ENCODE measurements at places on chromosomes 2 and 18.

DNA sequence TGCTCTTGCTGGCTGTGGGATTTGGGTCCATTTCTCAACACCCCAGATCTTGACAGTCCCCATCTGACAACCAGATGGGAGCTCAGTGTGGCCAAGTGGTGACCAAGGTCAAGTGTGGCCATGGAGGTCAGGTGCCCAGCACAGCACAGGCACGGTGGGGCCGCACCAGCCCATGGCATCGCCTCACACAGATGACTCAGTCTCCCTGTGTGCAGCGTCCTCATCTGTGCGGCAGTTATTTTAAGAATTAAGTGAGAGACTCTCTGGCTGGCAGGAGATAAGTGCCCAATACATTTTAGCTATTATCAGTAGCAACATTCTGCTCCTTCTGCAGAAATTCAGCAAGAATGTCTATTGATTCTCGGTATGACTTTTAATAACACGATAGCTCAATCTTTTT lies 167.2 kb downstream of the DDX1 start:
- DNase-seq = no peak

DNA sequence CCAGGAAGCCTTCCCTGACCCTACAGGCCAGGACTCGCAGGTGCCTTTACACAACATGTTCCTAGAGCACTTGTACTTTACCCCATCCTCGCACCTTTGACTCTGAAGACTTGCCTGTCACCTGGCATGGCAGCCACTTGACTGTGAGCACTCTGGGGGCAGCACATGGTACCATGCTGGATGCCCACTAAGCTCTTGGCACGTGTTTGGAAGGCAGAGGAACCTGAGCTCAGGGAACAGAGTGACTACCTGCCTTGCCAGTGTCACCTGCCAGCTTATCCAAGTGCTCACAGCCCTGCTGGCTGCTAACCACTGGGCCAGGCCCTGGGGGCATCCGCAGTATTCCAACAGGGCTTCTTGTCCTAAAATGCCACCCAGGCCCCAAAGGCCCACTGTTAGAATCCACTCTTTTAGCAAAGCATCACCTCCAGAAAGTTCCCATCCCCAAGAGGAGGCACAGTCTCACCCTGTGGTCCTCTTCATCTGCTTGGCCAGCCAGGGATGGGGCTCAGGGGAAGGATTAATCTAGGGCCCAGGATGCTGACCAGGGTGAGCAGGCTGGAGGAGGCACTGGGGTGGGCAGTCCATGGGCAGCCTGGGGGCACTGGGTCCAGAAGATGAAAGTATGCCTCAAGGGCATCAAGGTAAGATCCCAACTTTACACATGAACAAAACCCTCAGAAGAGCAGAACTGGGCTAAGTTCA lies 57.0 kb downstream of the ZBTB7C start:
- no peak for DNase-seq

DNA sequence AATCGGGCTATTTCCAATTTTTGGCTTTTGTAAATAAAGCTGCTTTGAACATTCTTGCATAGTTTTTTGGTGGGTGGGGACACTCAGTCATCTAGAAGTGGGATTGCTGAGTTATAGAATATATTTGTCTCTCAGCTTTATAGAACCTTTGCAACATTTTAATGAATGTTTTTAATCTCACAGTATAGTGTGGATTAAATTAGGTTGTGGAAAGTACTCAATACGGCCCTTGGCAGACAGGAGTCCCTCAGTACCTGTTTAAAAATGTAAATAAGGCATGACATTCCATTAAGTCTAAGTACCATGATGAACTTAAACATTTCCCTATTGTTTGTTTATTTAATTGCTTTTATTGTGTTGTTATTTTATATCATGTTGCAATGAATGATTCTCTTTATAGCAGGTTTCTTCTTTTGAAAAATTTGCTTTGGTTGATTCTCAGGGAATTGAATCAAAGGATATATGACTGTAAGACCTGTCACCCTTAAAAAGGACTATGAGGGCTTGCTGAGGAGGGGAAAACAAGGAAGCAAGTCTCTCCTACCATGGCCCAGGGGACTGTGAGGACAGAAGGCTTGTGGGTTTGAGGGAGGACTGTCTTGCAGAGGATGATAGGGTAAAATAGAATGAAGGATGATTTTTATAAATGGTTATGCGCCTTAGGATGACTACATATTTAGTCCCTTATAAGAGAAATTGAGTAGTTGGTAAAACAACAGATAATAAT lies 165.1 kb downstream of the RPIA start:
- no peak for DNase-seq

DNA sequence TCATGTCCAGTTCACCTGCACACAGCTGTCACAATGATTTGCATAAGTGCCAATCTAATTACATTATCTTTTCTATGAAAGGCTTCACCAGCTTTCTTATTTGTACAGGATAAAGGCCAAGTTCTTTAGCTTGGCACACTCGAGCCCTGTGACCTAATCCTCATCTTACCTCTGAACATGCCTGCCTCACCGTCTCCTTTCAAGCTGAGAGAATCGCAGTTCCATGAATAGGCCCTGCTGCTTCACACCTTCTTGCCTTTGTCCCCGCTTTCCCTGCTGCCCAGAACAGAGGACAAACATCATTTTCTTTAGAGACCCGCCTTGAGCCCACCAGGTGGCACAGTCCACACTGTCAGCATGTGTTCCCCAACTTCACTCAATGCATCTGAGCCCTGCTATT lies 1094.7 kb downstream of the BCL11A start:
- DNase-seq = no peak

DNA sequence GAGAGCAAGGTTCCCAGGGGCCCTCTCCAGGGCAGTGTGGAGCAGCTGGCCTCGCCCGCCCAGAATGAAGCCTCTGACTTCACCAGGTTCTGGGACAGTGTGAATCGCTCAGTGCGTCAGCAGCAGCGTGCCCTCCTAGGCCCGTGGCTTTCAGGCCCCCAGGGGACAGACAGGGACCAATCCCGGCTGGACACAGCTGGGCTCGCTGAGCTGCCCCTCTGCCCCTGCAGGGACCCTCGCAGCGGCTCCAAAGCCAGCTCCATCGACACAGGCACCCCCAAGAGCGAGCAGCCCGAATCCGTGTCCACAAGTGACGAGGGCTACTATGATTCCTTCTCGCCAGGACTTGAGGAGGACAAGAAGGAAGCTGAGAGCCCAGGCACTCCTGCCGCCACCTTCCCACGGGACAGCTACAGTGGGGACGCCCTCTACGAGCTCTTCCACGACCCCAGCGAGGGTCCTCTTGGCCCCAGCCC lies 7.6 kb downstream of the AMER3 start:
- no peak for DNase-seq

GRCh38 chr2:19709553-19709952 lies 192.2 kb downstream of the TTC32 start:
- DNase-seq = no peak

GRCh38 chr2:99085421-99085820 lies 56.1 kb upstream of the C2orf15 start:
- DNase-seq = no peak

- DNase-seq = no peak
Observed at GRCh38 chr2:23803965-23804542, 122.9 kb downstream of the ATAD2B start.

DNA sequence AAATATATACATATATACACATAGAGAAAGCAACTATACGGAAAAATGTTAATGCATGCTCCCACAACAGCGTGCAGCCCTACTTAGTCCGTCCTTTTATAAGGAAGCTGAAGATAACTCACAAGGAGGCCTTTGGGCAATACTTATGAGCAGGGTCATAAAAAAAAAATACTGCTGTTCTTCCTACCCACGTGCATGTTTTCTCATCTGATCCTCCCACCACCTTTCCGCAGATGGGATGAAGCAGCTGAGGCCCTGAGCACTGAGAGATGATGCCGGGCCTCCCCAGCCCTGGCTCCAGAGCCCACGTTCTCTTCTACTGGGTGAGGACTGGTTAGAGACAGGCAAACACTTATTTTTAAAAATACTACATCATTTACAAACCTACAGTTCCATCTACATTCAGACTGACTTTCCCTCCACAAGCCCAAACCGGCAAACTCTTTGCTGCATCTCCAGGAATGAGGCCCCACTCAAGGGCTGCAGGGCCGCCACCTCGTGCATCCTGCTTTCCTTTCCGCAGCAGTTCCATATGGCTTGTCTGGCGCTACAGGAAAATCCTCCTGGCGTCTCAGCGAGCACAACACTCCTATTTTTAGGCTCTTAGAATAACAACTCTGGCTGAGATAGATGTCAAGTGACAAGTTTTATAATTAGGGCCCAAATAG lies 41.6 kb downstream of the TBC1D8 start:
- DNase-seq = no peak

GRCh38 chr2:104846786-104847585 lies 6.9 kb upstream of the POU3F3 start:
- DNase-seq = no peak

- DNase-seq = no peak
Observed at GRCh38 chr2:173831312-173832229, 133.6 kb downstream of the SP3 start.

DNA sequence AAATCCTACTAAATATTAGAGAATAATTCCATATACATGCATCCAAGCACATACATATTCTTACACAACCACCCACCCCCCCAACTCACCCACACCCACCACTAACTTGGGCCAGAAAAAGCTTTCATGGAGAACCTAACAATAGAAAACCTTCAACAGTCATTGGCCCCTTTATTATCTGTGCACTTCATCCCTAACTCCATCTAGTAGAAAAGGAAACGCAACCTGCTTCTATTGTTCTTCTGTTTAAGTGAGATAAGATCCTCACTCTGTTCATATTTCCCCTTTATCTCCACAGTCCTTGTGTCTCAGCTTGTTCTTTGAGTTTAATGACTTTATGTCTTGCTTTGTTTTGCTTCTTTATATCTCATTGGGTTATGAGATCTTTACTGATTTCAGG lies 1740.2 kb upstream of the CELF4 start:
- DNase-seq = no peak

DNA sequence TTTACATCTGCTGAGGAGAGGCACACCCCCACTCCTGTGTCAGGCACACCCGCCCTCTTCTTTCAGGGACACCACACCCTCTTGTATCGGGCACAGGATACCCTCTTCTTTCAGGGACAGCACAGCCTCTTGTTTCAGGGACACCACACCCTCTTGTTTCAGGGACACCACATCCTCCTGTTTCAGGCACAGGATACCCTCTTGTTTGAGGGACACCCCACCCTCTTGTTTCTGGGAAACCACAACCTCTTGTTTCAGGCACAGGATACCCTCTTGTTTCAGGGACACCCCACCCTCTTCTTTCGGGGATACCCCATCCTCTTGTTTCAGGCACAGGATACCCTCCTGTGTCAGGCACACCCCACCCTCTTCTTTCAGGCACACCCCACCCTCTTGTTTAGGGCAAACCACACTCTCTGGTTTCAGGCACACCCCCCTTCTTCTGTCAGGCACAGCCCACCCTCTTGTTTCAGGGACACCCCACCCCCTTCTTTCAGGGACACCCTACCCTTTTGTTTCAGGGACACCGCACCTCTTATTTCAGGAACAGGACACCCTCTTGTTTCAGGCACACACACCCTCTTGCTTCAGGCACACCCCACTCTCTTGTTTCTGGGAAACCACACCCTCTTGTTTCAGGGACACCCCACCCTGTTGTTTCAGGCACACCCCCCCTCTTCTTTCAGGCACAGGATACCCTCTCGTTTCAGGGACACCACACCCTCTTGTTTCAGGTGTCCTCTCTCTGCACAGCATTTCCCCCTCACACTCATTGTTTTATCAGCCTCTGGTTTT lies 96.2 kb downstream of the TPO start:
- DNase-seq = no peak

- DNase-seq = no peak
Observed at GRCh38 chr2:216242365-216242764, 129.9 kb downstream of the MARCHF4 start.

GRCh38 chr2:96247009-96247408 lies 18.8 kb downstream of the TMEM127 start:
- DNase-seq = no peak

DNA sequence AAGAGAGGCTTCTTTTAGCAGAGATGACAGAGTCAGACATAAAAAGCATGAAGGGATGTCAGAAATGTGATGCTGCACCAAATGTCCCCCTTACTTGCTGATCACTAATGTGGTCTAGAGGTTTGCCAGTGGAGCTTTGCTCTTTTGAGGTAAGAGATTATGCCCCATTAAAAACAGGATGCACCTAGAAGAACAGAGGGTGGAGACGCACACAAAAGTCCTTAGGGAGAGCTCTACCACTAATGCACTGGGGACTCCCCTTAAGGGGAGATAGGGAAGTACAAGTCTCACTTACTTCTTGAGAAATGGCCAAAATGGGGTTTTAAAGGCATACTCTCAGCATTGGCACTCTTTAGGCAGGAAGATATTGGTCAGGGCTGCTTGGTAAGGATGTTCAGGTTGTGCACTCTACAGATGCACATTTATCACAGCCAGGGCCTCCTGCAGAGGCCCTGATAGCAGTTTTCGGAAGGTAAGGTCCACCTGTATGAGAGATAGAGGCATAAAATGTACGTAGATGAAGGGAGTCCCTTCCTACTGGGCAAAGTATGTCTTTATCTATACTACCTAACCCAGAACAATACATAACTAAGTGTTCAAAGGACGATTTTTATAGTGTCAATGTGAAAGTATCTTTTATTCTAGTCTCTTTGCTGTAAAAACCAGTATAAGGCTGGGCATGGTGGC lies 17.0 kb upstream of the SCYGR1 start:
- no peak for DNase-seq

All from stimulated activated CD8-positive, alpha-beta memory T cell treated with anti-CD3 and anti-CD28 coated beads, Interleukin-7, amount 100 ng/mL, for 4 hours (primary cell).